ENCODE measurements at places on chromosomes 1 and 21.

DNA sequence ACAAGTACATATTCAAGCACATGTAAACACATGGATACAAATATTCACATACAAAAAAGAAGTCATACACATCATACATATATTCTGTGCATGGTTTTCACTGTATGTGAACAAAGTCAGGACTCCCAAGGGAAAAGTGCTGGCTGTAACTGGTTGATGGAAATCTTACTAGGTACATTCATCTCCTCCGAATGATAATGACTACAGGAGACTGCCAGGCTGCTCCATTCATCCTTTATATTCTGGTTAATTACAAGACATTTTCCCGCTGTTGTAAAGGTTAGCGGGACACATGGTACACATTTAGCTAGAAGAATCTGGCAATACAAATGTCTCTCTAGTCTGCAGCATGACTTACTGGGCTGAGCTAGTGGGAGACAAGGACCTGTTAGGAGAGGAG is 26.2 kb upstream of the HMGB4 start:
- no peak for DNase-seq

GRCh38 chr1:154433161-154433764 is 28.1 kb downstream of the IL6R start:
- peak; percentile 68 for DNase-seq

DNA sequence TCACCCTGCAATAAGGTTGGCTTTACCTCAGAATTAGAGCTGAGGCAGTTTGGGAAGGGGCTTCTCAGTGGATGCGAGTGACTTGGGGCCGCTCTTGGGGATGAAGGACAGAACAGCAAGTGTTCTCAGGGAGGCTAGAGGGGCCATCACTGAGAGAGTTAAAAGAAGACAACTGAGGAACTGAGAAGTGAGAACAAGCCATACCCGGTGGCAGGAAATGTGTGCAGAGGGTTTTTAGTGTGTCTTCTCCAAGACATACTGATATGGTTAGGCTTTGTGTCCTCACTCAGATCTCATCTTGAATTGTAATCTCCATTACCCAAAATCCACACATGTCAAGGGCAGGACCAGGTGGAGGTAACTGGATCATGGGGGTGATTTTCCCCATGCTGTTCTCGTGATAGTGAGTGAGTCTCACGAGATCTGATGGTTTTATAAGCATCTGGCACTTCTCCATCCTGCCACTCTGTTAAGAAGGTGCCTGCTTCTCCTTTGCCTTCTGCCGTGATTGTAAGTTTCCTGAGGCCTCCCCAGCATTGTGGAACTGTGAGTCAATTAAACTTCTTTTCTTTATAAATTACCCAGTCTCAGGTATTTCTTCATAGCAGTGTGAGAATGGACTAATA is 75.8 kb downstream of the PCBP3 start:
- DNase-seq: no peak

DNA sequence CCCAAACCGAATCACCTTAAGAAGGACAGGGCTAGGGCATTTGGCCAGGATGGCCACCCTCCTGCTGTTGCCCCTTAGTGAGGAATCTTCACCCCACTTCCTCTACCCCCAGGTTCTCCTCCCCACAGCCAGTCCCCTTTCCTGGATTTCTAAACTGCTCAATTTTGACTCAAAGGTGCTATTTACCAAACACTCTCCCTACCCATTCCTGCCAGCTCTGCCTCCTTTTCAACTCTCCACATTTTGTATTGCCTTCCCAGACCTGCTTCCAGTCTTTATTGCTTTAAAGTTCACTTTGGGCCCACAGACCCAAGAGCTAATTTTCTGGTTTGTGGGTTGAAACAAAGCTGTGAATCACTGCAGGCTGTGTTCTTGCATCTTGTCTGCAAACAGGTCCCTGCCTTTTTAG is 3.6 kb downstream of the BTG2 start:
- no peak for DNase-seq

DNA sequence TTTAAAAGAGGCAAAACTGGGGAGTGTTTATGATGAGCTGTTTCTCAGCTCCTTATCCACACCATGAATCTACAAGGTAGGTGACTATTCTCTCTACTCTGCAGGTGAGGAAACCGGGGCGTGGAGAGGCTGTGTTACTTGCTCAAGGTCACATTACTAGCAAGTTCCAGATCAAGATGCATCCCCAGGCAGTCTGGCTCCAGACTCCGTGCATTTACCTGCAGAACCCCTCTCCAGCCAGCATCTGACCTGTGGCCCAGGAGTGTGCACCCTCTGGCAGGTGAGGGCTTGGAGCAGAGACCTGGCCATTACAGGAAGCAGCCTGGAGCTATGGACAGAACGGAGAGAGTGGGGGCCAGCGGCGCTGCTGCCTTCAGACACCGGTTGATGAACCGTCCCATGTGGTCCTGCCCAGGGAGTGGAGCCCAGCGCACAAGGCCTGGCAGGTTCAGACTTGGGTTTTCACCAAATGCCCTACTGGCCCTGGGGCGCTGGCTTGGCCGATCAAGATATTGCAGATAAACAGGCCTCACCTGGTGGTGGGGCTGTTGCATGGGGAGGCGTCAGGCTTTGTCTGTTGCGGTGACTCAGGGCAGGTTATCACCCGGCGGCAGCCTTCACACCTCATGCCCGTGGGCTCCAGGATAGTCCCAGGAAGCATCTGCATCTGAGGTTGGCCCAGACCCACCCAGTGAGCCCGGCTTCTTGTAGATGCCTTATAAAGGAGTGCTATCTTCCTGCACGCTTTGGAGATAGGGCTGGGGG is 29.2 kb upstream of the WNT4 start:
- DNase-seq: no peak

- DNase-seq: no peak
Observed at GRCh38 chr1:243452092-243452491, 196.3 kb downstream of the SDCCAG8 start.

DNA sequence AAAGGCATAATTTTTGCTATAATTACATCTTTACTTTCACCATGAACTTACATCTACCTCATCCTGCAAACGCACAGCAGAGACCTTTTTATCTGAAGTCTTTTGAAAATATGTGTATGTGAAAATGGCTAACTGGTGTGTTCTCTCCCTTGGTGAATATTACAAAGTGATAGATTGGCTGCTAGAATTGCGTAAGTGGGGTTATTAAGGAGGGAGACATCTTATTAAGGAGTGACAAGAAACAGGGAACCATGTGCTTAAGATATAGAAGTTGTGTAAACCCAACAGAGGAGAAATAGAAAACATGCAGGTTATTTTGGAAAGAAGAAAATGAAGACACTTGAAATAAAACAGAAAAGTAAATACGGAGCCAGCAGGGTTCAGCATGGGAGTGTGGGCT is 7.8 kb downstream of the KCNJ15 start:
- DNase-seq: no peak

- DNase-seq: no peak
Observed at GRCh38 chr1:46369542-46370213, 24.4 kb upstream of the FAAH start.

DNA sequence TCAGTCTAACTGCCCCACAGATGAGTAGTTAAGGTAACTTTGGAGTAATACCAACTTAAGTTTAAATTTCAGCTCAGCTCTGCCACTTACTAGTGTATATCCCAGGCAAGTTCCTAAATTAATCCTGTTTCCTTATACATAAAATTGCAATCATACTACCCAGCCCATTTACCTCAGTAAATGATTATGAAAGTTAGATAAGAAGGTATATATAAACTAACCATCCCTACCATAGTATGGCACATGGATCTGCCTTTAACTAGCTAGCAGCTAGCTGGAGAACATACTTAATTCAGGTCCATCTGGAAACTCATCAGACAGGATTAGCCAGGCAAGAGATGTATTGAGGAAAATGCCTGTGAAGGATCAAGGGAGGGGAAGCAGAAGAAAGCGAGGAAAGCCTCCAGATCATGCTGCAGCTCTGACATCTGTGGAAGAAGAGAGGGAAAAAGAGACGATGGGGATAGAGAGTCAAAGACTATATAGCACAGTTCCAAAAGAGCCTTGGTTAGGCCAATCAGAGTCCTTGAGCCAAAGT is 8.0 kb upstream of the JAK1 start:
- no peak for DNase-seq

GRCh38 chr1:6039031-6039430 is 6.7 kb upstream of the KCNAB2 start:
- DNase-seq: no peak

GRCh38 chr1:2383576-2383975 is 7.8 kb downstream of the MORN1 start:
- DNase-seq: no peak

DNA sequence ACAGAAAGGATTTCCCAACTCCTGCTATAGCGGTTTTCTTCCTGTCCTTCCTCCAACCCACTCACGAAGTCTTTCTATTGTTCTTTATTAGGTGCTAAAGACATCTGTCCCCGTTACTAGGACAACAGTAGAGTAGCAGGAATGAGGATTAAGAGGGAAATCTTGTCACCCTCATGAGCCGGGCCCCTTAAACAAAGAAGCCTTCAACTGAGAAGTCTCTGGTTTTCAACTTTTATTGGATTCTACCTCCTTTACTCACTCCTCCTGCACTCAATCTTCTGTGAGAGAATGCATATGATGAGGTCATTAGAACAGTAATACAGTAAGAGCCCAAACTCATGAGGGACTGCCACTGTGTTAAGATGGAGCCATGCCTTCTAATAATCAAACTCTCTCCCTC is 206.3 kb downstream of the OMA1 start:
- DNase-seq: no peak

- DNase-seq: no peak
Observed at GRCh38 chr1:84715342-84716019, 25.2 kb upstream of the SSX2IP start.

GRCh38 chr1:39919545-39919944 is 17.8 kb upstream of the MYCL start:
- DNase-seq: peak; percentile 59

DNA sequence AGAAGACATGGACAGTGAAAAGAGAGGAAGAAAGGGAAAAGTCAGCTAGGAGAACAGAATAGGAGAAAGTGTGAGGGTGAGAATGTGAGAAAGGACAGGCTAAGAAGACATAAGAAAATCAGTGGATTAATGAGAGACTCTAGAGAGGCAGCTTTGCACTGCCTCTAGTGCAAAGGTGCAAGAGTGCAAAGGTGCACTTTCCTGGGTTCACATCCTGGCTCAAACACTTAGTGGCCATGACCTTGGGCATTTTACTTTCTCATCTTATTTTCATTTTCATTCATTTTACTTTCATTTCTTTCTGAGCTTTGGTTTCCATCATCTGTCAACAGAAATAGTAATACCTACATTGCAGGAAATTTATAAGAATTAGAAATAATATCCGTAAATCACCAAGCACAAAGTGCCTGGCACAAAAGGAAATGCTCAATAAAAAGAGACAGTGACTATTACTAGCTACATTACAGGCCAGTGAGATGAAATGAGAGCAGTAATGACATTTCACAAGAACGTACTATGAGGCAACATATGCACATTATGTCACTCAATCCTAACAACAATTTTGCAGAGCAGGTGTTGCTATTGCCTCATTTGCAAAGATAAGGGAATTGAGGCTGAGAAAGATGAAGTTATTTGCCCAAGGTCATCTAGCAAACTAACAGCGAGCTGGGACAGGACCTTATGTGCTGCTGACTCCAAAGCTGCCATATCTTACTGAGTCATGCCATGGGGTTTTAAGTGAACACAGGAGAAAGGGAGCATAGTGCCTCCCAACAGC is 107.0 kb upstream of the TLR5 start:
- no peak for DNase-seq

GRCh38 chr1:184755226-184756065 is 788 bp upstream of the EDEM3 start:
- peak; percentile 43 for DNase-seq

GRCh38 chr1:178942285-178943198 is 71.7 kb upstream of the ANGPTL1 start:
- DNase-seq: no peak

- DNase-seq: no peak
Observed at GRCh38 chr21:44524414-44525371, 15.3 kb downstream of the KRTAP10-1 start.

DNA sequence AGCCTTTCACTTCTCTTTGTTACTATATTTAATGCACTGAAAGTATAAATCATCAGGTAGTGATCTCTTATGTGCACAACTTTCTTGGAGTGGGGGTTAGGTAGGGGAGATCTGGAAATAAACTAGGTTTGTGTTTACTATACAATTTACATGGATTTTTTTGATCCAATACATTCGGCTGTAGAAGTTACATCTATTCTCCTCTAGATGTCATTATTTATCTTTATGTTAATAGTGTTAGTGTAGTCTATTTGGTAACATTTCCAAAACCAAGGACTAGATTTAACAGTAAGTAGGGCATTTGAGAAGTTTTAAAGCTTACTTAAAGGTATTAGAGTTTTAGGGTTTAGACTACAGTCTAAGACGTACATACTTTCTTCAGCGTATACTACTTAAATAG is 5.4 kb downstream of the VPS45 start:
- no peak for DNase-seq

- DNase-seq: no peak
Observed at GRCh38 chr1:66506991-66507390, 27.0 kb upstream of the SGIP1 start.

GRCh38 chr21:33650929-33651509 is 8.7 kb downstream of the ITSN1 start:
- no peak for DNase-seq

GRCh38 chr1:18734001-18734400 is 103.4 kb downstream of the PAX7 start:
- no peak for DNase-seq

GRCh38 chr1:32393832-32394140 is 455 bp downstream of the BSDC1 start:
- no peak for DNase-seq

GRCh38 chr1:32501865-32502264 is 37.0 kb downstream of the ZBTB8B start:
- no peak for DNase-seq

GRCh38 chr1:109383087-109383779 is 14.5 kb downstream of the SORT1 start:
- DNase-seq: no peak

GRCh38 chr1:26788836-26789611 is 1.3 kb downstream of the PIGV start:
- peak; percentile 90 for DNase-seq

DNA sequence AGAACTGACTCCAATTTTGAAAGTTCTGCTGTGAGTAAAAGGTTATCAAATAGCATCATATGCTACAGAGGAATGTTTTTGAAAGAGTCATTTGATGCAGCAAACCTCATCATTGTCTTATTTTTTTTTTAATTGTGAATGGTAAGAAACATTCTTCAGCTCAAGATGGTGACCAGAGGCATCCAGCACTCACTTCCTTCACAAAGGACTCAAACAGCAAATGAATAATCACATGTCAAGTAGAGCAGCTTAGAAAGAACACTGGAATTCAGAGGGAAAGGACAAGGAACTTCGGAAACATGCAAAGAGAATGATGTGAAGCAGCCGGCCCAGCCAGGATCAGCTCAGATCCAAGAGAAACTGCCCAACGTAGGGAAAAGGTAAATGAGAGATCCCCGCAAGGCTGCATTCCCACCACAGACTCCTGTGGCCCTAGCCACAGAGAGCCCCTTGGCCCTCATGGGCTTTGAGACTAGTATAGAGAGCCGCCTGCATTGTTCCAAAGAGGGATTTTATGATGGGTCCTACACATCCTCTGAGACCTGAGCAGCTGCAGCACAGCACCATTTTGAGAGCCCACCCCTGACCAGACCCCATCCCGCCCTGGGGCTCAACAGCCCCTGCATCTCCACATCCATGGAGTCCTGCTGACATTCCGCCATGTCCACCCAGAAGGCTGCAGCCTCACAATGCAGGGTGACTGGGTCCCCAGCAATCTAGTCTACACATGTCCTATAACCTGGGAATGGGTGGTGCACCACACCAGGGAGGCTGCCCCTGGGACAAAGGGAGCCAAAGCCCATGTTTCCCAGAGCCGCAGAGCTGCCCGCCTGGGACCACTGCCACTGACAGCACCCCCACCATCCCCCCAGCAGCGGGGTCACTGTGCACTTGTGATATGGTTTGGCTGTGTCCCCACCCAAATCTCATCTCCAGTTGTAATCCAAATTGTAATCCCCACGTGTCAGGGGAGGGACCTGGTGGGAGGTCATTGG is 21.2 kb upstream of the UTS2 start:
- DNase-seq: no peak
